Activated CD4-positive, alpha-beta T cell treated with anti-CD3 and anti-CD28 coated beads for 24 hours (primary cell): ENCODE measurements at places on chromosomes 16 and 17.

DNA sequence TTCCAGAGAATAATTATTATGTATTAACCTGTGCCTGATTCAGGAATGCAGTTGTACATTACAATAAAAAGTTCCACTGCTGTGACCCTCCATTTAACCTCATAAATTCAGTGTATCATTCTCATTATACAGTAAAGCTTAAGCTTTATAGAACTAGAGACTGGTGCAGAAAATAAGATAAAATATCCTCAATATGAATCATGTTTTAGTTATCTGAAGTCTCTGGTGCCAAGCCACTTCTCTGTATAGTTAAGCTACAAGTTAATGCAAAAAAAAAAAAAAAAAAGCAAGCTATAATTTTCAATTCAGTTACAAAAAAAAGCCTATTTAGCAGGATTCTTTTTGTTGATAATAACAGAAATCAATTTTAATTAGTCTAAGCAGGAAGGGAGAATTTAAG lies 22.4 kb upstream of the SMIM36 start:
- DNase-seq: no peak

DNA sequence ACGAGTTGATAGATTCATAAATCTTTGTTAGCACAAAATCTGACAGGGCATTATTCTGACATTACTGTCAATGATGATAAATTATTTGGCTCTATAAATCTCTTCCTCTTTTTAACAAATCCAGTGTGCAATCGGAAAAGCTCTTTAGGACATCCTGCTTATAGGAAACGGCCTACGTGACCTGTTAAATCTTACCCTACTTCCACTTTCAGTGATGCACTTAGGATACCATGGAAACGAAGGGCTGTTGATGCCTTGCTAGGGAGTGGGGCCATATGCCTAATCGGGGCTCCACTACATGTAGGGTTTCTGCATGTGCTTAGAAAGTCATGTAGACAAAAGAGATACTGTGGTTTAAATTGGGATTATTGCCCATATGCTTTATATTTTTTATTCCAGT lies 27.2 kb downstream of the ZNF594 start:
- no peak for DNase-seq

DNA sequence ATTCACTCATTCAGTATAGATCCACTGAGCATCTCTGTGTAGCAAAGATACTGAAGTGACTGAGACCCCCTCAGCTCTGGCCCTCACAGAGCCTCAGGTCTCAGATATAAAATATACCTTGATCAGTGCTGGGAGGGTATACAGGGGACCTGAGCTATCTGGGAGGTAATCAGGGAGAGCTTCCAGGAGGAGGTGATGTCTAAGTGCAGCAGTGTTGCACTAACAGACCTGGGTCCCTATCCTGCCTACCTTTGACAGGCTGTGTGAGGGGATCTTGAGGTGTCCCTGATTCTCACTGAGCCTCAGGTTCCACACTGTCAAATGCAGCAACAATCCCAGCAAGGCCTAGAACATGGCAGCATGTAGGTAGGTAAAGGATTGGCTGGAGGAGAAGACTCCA lies 6.5 kb upstream of the ALKBH5 start:
- DNase-seq: no peak

- no peak for DNase-seq
These were observed 14.2 kb downstream of the MOSMO start for GRCh38 chr16:22022151-22022550.

- no peak for DNase-seq
These were observed 8.2 kb downstream of the ADORA2B start for GRCh38 chr17:15952916-15953790.

- no peak for DNase-seq
These were observed 18.0 kb upstream of the MON1B start for GRCh38 chr16:77172951-77173350.

DNA sequence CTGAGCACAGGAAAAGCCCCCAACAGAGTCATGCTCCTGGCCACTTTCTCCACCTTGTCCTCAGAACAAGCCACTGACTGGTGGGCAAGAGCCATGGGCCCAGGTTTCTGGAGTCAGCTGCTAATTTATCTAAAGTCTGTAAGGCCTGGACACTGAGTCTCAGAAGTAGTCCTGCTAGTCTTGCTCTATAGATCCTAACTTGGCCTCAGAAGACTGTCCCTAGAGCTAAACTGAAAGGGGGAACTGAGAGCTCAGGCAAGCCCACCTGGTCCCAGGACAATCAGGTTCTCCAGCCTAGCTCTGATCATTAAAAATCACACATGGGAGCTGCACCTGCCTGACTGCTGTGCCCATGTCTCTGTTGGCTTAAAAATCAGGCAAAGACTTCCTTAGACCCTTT lies 485.8 kb downstream of the SLC39A11 start:
- DNase-seq: no peak

DNA sequence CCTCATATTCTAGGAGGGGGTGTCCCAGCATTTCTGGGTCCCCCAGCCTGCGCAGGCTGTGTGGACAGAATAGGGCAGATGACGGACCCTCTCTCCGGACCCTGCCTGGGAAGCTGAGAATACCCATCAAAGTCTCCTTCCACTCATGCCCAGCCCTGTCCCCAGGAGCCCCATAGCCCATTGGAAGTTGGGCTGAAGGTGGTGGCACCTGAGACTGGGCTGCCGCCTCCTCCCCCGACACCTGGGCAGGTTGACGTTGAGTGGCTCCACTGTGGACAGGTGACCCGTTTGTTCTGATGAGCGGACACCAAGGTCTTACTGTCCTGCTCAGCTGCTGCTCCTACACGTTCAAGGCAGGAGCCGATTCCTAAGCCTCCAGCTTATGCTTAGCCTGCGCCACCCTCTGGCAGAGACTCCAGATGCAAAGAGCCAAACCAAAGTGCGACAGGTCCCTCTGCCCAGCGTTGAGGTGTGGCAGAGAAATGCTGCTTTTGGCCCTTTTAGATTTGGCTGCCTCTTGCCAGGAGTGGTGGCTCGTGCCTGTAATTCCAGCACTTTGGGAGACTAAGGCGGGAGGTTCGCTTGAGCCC lies 11.6 kb downstream of the STH start:
- DNase-seq: no peak

DNA sequence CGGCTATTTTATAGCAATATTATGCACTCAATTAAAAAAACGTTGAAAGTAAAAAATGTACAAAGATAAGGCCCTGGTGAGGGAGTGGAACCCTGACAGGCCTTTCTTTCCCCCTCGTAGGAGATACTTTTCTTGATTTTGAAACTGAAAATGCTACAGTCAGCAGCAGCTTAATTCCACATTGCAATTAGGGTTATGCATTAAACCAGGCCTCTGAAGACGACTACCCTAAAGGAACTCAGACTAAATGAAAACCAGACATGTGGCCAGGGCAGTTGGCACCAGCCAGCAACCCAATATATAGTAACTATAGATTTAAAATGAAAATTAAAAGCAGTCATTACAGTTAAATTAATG lies 463.2 kb upstream of the MAF start:
- DNase-seq: no peak

DNA sequence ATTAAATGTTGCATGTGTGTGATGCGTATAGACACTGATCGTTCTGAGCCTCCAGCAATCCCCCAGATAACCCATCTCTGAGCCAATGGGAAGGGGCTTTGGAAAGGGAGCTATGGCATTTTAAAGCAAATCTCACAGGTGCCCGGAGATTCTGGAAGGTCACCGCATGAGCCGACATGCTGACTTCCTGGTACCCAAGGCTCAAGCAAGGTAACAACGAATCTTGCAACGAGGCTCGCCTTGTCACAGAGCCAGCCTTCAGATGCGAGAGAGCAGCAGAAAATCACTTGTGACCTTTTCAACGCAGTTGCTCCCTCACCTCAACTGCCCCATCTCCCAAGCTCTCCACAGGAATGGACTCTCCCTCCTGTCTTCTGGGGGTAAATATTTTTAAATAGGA lies 154.8 kb upstream of the CDH5 start:
- DNase-seq: no peak

GRCh38 chr16:54443352-54443751 lies 156.8 kb upstream of the IRX3 start:
- DNase-seq: no peak

DNA sequence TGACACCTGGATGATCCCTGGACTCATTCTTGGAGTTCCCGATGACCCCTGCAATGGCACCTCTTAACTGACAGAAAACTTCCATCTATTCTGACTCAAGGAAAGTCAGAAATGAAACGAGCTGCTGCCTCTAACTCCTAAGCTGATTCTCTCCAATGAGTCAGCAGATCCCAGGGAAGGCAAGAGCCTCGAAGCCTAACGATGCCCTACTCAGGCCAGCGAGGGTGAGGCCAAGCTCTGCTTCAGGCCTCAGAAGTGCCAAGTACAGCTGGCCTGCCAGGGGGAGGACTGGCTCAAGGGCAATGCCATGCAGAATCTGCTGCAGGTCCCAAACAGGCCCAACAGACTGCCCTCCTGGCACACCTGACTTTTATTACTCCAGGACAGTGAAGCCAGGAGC lies 36.3 kb downstream of the PLXDC1 start:
- DNase-seq: no peak

DNA sequence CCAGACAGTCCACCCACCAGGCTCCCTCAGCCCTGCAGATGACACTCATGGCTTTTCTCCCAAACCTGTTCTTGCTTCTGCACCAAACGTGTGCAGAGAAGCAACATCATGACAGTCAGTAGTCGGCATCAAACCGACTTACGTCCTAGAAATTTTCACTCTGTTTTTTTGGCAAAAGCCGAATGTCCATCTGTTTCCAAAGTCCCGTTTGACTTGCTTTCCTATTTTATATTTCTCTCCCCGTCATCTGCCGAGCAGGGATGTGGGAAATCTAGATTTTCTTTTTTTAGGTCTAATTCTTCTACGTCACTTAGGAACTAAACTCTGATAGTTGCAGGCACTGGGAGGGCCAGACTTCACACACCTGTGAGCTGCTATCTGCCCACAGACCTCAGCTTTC lies 104.9 kb downstream of the RMI2 start:
- no peak for DNase-seq

DNA sequence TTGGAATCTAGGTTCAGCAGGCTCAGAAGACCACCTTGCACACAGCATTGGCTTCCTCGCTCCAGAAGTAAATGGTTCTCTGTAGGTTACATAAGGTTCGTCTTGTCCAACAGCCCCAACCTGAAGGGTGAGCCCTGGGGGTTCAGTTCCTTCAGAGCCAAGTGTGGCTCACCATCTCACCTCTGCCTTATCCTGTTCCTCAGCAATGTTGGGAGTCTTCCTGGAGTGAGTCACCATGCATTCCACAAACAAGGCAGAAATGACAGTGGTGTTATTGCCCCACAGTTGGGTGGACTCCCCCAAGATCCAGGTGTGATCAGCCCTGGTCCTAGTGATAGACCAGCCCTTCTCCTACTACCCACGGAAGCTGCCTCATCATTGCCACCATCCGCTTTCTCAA lies 26.8 kb upstream of the SMPD3 start:
- DNase-seq: no peak

DNA sequence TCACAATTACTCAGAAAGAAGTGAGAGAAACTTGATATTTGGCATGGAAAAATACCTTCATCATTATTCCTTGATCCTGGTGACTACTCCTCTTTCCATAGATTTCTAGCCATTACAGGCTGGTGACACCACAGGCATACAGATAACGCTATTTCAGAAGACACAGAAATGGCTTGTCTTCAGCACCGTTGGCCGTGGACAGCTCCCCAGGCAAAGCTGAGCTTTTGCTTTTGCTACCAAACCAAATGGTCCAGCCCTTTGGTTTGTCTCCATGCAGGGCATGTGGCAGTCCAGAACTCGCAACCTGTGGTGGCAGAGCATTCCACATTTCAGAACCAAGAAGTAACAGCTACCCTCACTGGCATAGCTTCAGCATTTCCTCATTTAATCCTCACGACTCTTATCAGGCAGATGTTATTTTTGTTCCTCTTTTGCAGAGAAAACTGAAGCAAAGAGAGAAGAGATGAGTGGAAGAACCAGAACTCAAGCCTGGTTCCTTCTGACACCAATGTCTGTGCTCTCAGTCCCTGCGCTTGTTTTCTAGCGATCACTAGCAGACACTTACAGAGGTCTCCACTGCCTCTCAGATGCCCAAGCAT lies 55.5 kb downstream of the HS3ST4 start:
- no peak for DNase-seq

DNA sequence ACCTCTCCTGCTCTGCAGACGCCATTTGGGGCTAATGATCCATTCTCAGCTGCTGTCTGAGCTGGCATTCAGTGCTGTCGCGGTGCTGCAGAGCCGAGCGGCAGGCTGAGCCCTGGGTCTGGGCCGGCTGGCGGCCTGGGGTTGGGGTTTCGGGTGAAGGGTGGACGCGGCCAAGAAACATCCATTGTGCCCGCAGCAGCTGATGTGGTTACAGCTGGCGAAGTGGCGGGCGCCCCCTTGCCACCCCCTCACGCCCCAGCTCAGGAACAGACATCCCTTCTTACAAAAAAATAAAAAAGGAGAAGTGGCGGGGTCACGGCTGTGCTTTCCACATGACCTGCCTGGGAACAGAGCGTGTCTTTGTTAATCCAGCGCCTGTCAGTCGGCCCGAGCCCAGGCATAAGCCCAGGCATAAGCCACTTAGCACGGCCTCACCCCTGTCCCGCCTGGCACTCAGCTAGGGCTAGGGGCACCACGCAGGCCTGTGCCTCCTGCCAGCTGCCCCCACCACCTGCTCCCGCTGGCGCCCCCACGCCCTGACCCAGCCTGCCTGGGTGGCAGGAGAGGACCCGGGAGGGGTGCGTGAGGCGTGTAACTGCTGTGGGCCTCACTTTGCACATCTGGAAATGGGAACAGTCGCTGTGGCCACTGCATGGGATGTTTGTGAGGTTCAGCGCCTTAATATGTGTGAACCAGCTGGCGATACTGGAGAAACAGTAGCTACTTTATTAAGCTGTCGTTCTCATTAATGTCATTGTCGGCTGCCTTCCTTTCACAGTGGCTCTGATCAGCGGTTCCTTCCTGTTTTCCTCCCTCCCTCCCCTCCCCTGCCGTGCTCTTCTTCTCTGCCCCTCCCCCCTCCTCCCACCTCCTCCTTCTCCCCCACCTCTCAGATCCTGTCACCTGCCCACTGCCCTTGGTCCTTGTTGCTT lies 197.7 kb upstream of the CIBAR2 start:
- no peak for DNase-seq

- no peak for DNase-seq
These were observed 462.7 kb downstream of the WWOX start for GRCh38 chr16:78562111-78562510.

DNA sequence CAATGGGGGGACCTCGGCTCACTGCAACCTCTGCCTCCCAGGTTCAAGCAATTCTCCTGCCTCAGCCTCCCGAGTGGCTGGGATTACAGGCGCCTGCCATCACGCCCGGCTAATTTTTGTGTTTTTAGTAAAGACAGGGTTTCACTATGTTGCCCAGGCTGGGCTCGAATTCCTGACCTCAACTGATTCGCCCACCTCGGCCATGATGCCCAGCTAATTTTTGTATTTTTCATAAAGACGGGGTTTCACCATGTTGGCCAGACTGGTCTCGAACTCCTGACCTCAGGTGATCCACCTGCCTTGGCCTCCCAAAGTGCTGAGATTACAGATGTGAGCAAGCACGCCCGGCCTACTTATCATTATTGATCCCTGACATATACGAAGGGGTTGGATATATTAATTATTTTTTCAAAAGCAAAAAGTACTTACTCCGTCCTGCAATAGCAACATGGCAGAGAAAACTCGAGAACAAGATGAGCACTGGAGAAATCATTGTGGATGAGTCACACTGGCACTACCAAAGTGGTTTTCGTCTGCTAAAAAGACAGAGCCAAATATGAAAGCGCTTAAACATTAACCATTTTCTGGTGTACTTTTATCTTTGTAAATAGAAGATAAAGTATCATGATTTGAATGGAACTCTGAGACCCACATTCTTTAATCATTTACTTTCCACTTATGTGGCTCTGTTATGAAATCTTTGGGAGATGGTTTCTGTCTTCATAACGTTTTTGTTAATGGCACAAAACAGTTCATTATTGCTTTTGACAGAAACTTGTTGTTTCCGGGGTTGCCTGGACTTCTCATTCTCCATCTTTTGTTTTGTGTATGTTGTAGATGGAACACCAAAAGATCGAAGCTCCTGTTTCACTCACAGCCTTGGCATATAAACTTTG lies at the start of gene APOH:
Gene APOH, minus strand, starts transcription at position 529 of the 896 bp plus-strand sequence. Its CDS starts 36 bp downstream, at position 493.
- DNase-seq: no peak
